ENCODE measurements at places on chromosomes 6 and 20.

GRCh38 chr6:37303891-37304503 is 46.1 kb upstream of the TMEM217 start:
- no peak for DNase-seq

DNA sequence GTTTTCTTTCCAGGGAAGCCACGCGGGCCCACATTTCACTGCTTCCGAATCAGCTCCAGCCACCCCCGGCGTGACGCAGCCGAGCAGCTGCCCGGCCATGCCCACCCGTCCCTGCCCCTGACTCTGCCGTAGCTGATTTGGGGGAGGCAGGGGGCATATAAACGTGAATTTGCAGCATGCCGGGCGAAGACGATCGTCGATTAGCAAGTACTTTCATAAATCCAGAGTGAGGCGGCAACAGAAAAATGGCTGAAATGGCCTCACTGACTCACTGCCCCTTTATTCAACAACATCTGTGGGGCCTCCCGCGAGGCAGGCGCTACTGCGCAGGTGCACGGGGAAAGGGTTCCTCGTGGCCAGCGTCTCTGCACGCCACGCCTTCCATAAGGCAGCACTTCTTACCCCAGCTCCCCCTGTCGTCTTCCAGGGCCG is 118.0 kb downstream of the DLL1 start:
- DNase-seq: no peak

DNA sequence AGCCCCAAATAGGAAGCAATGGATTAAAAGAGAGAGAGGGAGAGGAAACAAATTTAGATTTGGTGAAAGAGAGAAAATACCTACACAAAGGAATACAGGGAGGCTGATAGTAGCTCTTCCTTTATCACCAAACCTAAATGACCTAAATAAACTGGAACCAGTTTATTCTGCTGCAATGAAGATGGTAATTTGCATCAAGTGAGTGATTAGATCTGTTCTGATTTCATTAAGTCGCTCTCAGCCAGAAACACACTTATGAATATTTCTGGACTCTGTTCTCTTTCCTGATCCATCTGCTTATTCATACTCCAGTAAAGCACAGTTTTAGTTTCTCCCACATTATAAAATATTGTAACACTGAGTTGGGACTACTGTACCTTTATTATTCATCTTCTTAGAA is 83.4 kb upstream of the BMP5 start:
- no peak for DNase-seq

DNA sequence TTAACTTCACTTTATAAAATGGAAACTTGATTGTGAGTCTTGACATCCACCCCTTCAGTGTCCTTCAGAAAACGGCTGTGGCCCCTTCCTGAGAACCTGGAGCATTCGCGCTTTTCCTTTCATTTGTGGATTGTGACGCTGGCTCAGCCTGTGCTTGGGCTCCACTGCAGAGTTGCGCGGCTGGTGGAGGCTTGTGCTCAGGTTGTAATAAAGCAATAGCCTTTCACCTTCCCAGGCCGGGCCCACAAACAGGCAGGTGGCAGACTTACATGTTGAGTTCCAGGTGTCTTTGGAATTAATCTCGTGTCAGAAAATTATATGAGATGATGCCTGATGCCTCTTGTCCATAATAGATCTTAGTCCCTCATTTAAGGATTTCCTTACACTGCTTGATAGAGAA is 199.9 kb downstream of the CDH4 start:
- DNase-seq: no peak

- DNase-seq: no peak
Observed at GRCh38 chr6:36241728-36242127, 28.1 kb upstream of the PNPLA1 start.

GRCh38 chr6:41283600-41283999 is 2.9 kb downstream of the TREM1 start:
- no peak for DNase-seq

DNA sequence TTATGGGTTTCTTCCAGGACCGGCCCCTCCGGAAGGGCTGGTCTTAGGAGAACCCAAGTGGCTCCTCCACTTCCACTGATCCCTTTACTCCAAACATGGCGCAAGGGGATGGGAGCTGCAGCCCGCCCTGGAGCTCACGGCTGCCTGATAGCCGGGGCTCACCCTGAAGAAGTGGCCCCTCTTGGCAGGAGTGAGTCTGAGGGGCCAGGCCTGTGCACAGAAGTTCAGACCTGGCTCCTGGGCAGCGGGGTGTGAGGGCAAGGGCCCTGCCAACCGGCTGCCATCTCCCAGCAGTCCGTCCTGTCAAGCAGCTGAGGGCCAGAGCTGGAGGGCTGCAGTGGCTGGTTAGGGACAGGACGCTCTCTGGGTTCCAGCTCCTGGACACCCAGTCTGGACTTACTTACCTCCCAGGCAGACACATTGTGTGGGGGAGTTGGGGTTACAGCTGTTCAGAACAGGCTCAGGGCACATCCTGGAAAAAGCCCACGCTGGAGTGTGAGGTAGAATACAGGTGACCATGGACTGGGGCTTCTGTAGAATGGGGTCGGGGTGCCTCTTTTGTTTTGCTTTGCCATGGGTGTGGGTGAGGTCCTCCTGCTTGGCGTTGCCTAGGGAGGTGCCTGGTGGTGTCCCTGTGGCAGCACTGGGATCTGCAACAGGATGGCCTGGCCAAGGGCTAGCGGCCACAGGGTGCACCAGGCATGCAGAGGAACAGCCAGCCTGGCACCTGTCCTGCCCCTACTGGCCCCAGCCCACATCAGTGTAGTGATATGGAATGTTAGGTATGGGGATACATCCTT is 88.4 kb downstream of the ASXL1 start:
- DNase-seq: no peak

DNA sequence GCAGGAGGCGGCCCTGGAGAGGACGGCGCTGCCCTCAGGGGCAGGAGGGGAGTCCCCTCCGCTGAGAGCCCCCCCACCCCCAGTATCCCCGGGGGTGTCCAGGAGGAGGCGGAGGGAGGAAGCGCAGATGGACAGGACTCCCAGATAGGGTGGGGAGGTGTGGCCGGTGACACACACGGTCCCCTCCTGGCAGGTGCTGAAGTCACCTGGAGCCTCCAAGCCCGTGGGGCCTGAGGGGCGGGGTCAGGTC is 1.4 kb downstream of the STMN3 start:
- no peak for DNase-seq

GRCh38 chr6:128482642-128483041 is 37.8 kb downstream of the PTPRK start:
- no peak for DNase-seq

- no peak for DNase-seq
Observed at GRCh38 chr6:159193923-159194322, 24.7 kb downstream of the FNDC1 start.

GRCh38 chr20:63254606-63255384 is 532 bp upstream of the NKAIN4 start:
- DNase-seq: no peak

GRCh38 chr6:34571388-34571787 is 15.3 kb upstream of the SPDEF start:
- DNase-seq: no peak

GRCh38 chr6:65505736-65506135 is 201.3 kb downstream of the EYS start:
- DNase-seq: no peak

GRCh38 chr6:42236030-42236429 is 18.4 kb upstream of the MRPS10 start:
- no peak for DNase-seq

DNA sequence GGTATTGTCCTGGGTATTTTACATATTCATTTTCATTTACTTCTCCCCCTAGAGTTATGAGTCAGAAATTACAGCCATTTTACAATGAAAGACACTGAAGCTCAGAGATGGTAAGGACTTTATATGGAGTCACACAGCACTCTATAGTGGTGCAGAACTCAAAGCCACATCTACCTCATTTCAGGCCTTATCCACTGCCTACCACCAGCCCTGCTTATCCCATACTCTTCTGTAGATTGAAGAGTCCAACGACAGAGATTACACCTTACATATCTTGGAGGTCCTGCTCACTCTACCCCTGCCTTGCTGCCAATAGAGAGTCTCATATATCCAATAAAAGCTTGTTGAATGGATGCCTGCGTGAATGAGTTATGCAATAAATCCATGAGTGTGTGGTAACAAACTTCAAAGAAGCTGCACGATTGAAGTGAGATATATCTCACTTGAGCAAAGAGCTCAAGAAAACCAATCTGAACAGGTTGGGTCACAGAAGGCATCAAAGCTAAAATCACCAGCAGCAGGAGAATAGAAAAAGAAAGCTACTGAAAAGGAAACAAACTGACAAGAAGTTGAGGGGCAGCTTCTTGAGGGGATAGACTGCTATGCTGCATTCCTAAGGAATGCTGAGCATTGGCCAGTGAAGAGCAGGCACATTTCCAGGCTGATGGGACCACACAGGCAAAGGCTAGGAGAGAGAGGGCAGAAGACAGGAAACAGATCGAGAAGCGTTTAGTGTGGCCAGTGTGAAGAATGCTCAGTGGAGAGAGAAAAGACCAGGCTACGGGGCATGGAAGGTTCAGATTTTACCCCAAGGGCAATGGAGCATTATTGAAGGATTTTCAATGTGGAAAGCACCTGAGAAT is 585.6 kb downstream of the DHX35 start:
- no peak for DNase-seq

DNA sequence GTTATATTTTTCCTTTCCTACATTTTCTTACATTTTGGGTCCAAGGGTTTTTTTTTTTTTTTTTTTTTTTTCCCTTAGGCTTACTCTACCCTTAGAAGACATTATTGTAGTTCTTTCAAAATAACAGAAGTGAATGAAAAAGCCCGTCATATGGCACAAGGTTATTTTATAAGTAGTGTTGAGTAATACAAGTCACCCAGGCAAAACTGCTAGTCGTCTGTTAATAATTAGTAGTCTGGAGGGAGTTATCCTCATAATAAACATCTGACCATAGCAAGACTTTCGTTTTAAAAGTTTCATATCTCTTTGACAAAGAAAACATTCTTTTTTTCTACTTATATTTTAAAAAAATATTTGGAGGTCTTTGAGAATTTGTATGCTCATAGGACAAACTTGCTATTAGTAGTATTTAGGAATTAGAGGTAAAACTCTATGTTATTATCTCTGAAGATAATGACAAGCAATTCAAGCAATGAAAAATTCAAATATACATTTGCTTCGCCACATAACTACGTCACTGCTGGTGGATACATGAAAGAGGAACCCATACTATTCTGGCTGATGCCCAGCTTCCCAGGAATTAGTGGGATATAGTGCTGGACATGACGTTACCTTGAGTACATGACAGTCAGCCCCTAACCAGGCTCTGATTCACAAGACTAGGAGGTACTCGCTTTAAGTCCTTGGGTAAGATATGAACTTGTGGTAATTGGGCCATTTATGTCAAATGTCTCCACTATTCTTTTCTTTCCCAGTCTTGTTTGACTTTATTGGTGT is 532.8 kb downstream of the GRIK2 start:
- DNase-seq: no peak

DNA sequence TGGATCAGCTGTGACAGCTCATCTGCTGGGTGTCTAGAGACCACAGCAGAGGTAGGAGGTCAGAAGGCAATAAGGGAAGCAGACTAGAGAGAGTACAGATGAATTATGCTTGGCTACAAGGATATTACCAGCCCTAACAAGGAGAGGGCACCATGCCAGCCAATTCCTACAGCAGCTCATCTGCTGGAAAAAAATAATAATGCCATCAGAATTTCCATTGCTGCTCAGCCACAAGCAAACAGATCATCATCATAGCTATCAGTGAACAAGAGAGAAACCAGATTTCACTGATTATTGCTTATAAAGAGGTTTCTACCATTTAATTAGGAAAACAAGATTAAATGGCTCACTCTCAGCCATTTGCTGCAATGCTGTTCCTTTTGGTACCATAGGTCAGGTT is 66.5 kb downstream of the PSMG4 start:
- no peak for DNase-seq

DNA sequence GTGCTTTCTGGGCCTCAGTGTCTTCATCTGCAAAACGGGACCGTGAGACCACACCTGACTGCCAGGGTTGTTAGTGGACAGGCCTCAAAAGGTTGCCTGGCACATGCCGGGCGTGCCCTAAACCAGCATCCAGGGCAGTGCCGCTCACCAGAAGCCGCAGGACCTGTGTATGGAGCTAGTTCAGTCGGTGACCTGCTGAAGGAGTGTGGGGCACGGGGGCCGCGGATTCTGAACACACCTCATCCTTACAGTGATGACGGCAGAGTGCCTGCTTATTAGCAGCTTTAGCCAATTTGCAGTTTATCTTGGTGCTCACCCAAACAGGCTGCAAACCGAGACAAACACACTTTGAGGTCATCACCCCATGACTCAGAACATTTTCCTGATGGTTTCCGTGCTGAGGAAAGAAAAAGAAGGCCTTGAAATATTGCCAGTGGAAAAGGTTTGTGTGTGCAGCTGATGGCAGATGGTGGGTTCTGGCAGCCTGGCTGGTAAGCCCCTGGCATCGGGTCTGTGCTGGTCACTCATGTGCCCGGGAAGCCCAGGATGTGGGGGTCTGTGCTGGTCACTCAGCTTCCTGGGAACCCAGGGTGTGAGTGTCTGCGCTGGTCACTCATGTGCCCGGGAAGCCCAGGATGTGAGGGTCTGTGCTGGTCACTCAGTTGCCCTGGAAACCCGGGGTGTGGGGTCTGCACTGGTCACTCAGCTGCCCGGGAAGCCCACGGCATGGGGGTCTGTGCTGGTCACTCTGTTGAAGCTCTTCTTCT is 153.8 kb downstream of the ERMARD start:
- no peak for DNase-seq

- no peak for DNase-seq
Observed at GRCh38 chr6:72977114-72977513, 248.2 kb downstream of the KHDC1L start.

Measured in stimulated activated CD4-positive, alpha-beta T cell treated with anti-CD3 and anti-CD28 coated beads, TNF-alpha, amount 100 ng/mL, for 4 hours (primary cell).